ENCODE measurements at places on chromosomes 16 and 17.

DNA sequence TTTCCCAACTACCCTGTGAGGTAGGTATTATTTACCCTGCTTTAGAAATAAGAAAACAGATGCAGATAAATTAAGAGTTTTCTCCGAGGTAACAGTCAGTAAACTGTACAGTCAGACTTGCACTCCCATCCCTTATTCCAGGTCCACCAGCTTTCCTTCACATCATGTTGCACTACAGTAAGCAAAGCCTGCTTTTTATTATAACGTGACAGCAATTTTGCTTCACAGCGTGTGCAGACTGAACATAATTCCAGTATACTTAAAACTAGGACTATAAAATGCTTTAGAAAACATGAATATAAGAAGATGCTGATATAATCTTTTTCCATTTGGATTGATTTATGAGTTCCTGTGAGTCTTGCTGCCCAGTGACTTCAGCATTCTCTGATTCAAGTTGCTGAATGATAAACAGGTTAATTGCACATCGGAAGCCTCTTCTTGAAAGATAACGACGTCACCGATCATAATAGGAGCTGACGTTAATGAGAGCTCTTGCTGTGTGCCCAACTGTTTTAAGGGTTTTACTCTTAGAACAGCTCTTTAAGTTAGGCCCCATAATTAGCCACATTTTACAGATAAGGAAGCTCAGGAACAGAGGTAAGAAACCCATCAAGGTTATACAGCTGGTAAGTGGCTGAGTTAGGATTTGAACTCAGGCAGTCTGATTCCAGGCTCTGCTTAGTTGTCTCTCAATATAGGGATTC lies 1.4 kb downstream of the LIG3 start:
- no peak for DNase-seq

DNA sequence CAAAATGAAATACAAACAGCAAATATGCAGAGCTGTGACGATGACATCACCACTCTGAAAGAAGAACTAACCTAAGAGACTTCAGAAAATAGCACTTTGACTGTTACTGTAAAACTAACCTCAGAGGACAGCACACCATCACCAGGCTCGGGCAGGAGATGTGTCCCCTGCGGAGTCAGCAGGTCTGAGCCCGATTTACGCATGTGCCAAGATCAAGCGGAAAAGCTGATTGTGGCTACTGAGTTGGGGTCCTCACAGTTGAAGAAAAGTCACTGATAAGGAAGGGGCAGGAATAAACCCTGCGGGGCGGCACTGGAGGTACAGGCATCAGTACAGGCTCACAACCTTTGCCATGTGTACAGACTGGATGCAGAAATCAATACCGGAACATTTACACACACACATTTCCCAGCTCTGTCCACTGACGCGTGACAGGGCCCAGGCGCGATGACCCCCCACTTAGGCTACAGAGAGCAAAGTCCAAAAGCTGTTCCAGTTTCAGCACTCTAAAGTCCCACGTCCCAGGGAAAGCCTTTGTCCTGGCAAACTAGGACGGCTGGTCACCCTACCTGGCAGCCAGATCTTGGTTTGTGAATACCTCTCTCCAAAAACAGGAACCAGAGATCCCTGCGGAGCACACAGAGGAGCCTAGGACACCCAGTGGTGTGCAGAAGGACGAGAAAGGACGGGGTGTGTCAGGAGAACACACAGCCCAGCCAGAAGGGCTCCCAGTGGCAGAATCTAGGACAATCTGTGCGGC lies 21.5 kb downstream of the TRAP1 start:
- DNase-seq = no peak

- peak; percentile 76 for DNase-seq
These were observed 1.6 kb downstream of the MRM1 start for GRCh38 chr17:36602924-36603384.

DNA sequence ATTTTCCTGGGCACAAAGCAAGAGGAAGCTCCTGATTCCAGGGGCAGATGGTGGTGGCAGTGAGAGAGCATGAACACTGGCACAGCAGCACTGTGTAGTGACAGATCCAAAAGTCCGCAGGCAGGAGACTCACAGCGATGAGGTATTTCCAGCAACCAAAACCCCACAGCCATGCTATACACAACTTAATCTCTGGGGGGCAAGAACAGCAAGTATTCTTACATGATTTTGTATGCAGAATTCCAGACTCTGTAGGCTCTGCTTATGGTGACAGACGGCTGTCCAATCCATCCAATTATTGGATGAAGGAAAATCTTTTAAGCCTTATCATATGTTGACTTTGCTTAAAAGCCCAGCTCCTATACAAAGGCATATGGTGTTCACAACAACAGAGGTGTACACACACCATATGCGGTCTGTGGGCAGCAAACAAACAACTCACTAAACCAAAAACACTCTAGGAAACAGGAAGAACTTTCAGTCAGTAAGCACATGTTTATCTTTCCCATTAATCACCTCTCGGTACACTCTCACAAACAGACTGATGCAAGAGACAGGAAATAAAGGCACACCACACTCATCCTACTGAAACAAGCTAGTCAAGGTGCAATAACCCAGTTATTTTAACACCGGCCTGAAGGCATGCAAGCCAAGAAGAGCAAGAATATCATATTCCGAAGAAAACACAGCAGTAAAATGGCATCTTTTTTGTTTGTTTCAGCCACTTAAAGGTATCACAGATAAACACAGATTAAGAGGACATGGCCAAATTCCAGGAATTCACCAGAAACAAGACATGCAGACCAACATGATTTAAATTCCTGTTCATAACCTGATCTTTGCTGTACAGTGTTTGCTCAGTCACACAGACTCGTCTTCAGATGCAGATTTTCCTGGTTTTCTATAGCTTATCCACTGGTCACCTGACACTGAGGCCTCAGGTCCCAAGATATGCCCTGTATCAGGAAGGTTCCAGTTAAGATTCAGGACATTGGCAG lies 47.8 kb downstream of the ERN1 start:
- no peak for DNase-seq

- peak; percentile 66 for DNase-seq
These were observed 6.1 kb upstream of the ITGAM start for GRCh38 chr16:31253642-31254045.

- no peak for DNase-seq
These were observed 30.3 kb downstream of the RCVRN start for GRCh38 chr17:9874722-9875121.

GRCh38 chr17:28485049-28485448 lies 11.6 kb downstream of the SLC13A2 start:
- DNase-seq = no peak

GRCh38 chr17:44193326-44194084 lies 6.2 kb downstream of the ATXN7L3 start:
- DNase-seq = no peak

GRCh38 chr17:44981221-44981968 lies 13.3 kb upstream of the C1QL1 start:
- DNase-seq = no peak

- no peak for DNase-seq
These were observed 1.4 kb downstream of the MPG start for GRCh38 chr16:79151-80054.

DNA sequence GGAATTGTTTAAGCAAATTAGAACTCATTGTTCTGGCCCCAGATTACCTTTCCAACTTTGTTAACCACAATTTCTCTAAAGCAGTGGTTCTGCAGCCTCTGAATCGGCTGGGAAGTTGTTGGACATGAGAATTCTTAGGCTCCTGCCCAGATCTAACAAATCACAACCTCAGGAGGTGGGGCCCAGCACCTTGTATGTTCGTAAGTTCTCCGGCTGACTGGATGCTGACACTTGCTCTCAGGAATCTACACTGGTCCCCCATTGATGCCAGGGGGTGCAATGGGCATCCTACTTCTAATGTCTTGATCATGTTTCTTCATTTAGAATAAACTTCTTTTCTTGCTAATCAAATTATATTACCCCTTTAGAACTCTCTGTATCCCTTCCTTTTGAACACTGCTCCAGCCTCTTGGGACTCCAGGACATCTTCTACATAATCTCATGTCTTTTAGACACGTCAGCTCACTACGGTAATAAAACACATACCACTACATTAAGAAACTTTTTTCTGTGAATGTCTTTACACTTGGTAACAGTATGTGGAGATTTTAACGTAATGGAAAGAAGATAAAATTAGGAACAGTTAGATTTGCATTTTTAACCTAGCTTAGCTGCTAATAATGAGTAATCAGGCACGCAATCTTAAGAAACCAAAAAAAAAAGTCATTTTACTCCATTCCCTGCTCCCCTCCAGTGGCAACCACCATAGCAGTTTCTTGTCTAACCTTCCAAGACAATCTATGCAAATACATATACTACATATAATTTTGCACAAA lies 143.2 kb downstream of the ITFG1 start:
- no peak for DNase-seq

DNA sequence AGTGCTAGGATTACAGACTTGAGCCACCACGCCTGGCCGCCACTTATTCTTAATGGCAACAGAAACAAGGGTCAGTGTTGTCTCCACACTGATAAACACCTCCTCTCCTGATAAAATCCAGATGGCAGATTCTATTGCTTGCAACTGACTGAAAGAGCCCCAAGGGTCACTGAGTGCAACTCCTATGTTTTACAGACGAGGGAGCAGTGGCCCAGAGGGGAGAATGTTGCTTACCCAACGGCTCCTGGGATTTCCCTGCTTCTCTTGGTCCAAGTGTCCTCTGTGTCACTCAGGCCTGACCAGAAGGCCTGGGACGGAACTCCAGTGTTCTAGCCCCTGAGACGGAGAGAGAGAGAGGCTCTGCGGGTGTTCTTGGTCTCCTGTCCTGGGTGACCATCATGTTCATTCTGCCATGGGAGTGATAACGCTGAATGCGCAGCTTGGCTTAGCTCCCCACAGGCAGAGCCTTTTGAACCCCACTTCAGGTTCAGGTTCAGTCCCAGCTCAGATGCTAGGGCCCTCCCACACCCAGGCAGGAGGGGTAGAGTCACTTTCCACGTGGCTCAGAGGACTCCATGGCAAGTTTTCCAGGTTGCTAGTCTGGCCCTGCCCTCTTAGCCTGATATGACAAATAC lies 77.3 kb upstream of the NLRP1 start:
- no peak for DNase-seq

DNA sequence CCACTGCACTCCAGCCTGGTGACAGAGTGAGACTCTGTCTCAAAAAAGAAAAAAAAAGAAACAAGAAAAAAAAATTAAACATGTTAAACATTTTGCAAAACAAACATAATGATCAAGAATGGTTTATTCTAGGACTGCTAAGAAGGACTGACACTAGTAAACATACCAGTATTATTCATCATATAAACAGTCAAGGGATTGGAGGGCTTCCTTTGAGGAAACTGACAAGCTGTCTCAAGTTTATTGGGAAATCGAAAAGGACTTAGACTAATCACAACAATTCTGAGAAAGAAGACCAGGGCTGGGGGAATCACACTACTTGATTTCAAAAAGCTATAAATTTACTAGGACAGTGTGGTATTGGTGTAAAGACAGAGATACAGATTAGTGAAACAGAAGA lies 75.5 kb downstream of the MYH10 start:
- DNase-seq = no peak
